Central memory CD4-positive, alpha-beta T cell (primary cell): ENCODE measurements at places on chromosomes 7 and 10.

DNA sequence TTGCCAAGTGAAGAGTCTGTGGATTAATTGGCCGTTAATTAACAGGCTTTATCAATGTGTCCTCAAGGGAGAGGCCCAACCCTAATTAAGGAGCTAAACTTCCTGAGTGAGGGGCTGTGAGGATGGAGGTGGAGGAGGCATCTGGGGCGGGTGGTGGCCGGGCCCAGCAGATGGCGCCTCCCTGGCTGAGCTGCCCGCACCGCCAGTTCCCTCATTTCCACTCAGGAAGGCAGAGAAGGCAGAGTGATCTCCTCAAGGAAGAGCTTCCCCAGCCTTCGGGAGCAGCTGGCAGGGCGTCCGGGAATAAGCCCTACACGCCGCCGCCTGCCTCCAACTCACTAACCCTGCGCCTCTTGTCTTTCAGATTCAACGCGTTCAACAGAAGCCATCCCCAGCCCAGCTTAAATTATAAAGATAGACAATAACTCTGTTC is 112.2 kb downstream of the CYTH3 start:
- no peak for DNase-seq

DNA sequence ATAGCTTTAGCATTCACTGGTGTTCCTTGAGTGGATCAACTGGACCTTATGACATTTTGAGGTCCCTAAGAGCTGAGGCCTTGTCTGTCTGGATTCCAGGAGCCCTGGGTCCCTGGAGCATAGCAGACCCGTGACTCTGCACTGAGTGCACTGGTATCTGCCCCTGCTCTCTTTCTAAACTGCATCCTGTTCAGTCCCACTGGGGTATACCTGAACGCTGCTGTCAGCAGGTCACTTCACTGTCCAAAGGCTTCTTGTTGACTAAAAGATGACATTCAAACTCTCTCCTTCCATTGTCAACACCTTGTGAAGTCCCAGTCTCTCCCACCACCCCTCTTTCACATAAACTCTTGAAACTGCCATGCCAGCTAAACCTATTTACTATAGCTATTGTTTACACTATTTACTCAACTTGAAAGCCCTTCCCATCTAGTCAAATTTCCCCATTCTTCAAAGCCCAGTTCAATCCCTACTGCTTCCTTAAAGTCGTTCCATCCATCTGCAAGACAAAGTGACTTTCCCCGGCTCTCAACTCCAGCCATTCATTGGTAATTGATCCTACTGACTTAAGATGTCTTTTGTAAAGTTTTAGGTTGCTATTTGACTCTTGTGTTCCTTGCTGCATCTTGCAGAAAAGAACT is 523.3 kb downstream of the KCNMA1 start:
- no peak for DNase-seq

DNA sequence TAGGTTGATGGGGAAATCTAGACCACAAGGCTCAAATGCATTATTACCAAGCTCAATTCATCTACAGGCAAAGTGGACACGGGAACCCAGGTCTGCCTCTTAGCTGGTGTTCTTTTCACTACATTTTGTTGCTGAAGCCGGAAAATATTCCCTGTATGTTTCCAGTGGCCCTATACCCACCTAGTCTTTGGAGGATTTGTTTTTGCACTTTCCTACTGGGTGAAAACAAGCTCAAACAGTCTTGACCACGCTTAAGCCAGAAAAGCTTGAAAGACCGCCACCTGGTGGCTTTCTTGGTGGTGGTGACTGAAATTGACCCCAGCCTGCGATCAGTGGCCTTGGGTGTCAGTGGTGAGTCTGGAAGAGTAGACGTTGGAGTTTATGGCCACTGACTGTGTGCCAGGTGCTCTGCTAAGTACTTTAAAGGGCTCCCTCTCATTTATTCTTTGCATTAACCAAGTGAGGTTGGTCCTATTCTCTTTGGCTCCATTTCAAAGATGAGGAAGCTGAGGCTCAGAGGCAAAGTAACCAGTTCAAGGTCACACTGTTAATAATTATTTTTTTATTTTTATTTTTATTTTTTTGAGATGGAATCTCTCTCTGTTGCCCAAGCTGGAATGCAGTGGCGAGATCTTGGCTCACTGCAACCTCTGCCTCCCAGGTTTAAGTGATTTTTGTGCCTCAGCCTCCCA is 11.1 kb upstream of the CRTAC1 start:
- DNase-seq, result no peak

DNA sequence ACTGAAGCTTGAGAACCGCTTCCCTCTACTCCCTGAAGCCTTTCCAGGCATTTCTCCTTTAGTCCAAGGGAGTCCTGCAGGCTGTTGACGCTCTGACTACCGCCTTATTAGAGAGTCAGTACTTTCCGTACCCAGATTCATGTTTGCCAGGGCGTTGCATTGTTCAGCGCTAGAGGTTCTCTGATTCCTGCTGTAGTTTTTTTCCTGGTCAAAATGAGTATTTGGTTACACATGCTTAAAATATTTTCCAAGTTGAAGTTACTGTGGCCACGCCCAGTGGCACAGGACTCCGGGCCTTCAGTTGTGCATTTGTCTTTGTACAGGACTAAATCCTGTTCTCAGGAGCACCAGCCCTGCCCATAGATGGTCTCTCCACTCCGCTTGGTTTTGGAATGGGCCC is 7.9 kb downstream of the MTURN start:
- no peak for DNase-seq

- DNase-seq, result no peak
These were observed 231.4 kb downstream of the DNAJB6 start for GRCh38 chr7:157568106-157568769.

- DNase-seq, result no peak
These were observed 174.0 kb downstream of the GFRA1 start for GRCh38 chr10:116099023-116099420.

DNA sequence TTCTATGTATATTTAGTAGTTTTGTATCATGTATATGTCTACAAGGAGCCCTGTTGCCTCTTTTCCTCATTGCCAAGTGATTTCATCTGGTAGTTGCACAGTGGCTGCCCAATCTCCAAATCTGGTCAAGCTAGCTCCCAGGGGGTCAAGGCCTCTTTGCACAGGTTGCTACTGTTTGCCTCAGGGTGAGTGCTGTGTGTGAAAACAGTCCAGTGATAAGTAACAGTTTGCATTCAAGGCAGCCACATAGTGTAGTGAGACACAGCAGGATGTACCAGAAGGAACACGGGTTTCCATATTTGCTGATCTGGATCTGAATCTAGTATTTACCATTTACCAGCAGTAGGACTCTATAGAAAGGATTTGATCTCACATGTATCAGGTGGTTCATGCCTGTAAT is 13.3 kb upstream of the EPC1 start:
- no peak for DNase-seq
